ENCODE measurements at places on chromosomes 6 and 20. TPM values are rescaled to one million over a fixed set of nuclear protein-coding genes. Genes with fewer than 3 reads are reported as not detected.

- DNase-seq = no peak
Measured at GRCh38 chr6:75935473-75935793, 137.0 kb downstream of the IMPG1 start.

GRCh38 chr6:34027445-34027936 lies 118.4 kb downstream of the GRM4 start:
- peak; percentile 62 for DNase-seq

MCCD1 gene
- not detected for polyA plus RNA-seq

GRCh38 chr6:7821426-7821825 lies 89.2 kb downstream of the TXNDC5 start:
- DNase-seq = no peak

LY6G6C gene
- polyA plus RNA-seq = not detected

DNA sequence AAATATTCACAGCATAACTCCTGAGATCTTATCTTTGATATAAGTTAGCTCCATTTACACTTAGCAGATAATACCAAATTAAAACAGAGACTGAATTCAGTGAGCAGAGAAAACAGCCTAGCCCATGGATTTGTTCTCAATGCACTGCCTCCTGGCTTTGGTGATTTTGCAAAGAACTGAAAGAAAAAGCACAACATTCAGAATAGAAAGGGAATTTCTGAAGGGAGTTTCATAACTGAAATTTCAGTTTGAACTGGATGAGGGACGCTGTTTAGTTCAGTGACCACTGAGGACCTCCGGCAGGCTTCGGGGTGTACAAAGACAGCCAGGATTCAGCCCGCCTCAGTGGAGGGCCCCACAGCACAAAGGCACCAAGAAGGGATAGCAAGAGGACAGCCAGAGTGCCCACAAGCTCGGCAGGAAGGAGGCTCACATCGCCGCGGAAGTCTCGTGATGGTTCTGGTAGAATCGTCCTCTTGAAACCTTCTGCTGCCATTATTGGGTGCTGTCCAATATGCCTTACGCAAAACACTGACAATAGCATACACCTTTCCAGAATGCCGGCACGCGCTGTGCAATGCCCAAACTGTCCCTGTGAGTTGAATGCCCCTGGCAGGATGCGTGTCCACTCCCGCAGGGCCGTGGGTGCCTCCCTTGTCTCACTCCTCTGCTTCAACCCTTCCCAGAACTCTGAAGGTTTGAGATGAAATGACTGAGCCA lies 9.7 kb upstream of the IRF4 start:
- DNase-seq = no peak

GRCh38 chr6:16837217-16837972 lies 76.1 kb upstream of the ATXN1 start:
- DNase-seq = no peak

- DNase-seq = no peak
Measured at GRCh38 chr6:138031850-138032249, 75.4 kb downstream of the PERP start.

GRCh38 chr20:58308290-58308679 lies 1.2 kb upstream of the RAB22A start:
- no peak for DNase-seq

Measured in CD4-positive, alpha-beta memory T cell (primary cell).